SHP77 (cell line): ENCODE measurements at places on chromosomes 5 and 9.
A peak's percentile ranks its signal among the peaks of the same experiment; 100 is the strongest.

GRCh38 chr5:95817430-95817829, 5.1 kb downstream of the GLRX start:
- no peak for DNase-seq

- DNase-seq = no peak
Measured at GRCh38 chr5:51203598-51203997, 179.7 kb upstream of the ISL1 start.

DNA sequence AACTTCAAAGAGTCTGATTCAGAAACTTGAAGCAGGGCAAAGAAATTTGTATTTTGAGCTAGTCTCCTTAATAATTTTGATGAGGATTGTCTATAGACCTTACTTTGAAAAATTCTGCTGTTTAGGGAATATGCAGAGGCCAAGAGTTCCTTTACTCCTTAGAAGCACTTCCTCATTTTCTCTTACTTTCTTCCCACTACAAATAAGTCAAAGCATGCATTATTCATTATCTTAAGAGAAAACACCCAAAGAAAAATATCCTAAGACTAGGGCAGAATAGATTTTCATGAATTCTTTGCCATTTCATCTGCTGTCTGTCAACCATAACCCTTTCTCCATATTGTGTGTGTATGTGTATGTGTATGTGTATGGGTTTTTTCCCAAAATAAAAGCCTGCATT, 307.9 kb downstream of the KCTD16 start:
- DNase-seq = no peak

DNA sequence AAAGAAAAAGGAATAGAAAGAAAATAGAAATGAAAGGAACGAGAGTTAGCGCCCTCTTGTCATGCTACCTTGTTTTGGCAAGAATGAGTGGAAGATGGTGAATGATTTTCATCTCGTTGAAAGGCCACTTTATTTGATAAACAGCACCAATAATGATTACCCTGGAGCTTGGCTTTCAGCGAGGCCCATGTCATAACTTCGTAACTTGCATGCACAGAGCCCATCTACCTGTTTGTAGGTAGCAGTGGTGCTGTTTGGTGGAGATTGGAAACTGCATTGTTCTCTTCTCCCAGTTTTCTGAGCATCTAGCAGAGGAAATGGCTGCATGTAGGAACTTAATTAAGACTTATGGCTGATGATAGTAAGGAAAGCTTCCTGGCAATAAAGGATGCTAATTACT, 59.3 kb downstream of the NPR3 start:
- DNase-seq = no peak

DNA sequence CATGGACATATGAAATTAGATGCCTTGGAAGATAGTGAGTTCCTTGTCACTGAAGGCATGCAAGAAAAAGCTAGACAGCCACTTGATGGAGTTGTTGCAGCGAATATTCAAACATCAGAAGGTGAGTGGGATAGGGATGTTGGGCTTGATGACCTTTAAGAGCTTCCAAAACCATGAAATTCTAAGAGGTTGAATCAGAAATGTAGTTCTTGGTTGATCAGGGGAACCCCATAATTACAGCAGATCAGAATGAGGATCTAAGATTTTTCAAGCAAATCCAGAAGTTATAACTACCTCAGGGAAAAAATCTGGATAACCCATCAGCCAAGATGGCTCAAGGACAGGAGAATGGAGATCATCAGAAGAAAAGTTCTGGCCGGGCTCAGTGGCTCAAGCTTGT, 244.3 kb upstream of the NR4A3 start:
- no peak for DNase-seq

- DNase-seq = no peak
Measured at GRCh38 chr9:130936285-130937117, 2.5 kb downstream of the FIBCD1 start.

DNA sequence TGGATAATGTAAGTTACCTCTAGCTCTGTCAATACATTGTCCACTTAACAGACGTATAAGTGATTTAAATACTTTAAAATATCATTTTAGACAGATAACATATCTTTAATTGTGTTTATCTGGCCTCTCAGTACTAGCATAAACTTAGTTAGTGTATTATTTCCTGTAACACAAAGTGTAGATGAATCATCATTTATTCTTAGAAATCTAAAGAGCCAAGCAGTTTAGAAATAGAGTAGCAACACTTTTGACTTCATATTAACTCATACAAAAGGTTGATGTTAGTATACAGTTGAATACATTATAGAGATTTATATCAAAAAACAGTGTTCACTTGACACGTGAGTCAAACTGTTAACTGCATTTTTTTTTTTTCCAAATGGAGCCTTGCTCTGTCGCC, 18.0 kb downstream of the NCBP1 start:
- DNase-seq = no peak

DNA sequence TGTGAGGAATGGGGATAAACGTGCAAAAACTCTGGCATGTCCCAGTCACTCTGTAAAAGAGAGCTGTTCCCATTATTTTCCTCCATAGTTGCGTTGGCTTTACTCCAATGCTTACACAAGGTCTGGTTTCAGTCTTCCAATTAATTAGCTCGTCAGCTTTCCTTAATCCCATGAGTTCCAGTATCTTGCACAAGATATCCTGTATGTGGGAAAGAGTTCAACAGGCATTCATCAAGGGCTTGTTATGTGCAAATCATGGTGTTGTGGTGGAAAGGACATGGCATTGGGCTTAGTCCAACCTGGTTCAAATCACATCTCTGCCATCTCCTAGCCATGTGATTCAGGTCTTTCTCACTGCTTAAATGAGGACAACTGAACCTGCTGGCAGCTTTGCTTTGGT, 77.5 kb upstream of the PANK3 start:
- DNase-seq = no peak

DNA sequence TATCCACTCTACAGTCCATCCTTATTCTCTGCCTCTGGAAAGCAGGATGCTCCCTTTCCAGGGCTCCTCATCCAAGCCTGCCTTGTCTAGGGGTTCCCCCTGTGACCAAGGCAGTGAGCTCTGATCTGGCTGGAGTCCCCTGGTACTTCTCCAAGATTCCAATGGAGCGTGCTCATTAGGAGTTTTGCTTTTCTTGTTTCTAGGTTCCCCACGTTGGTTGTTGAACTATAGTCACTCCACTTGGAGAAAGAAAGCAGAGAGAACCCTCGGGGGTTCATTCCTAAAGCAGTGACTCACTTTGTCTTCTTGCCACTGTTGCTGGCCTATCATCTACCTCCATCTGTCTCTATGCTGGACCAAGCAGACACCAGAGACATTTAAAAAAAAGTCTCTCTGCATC, 192.6 kb downstream of the TLE4 start:
- no peak for DNase-seq

GRCh38 chr9:114805670-114806525, at the start of gene TNFSF15:
Gene TNFSF15 (minus strand): TSS chr9:114806039. CDS start chr9:114806012, 27 bp downstream.
- DNase-seq = peak; percentile 65

GRCh38 chr5:83036991-83037575, 40.1 kb downstream of the TMEM167A start:
- no peak for DNase-seq

- DNase-seq = no peak
Measured at GRCh38 chr9:84597131-84597530, 72.4 kb upstream of the NTRK2 start.

- peak; percentile 95 for DNase-seq
Measured at GRCh38 chr5:172437445-172438318, 16.6 kb downstream of the SH3PXD2B start.

- DNase-seq = no peak
Measured at GRCh38 chr5:34742061-34742460, 85.9 kb downstream of the RAI14 start.

GRCh38 chr9:137280474-137281344, 3.2 kb downstream of the TOR4A start:
- no peak for DNase-seq

DNA sequence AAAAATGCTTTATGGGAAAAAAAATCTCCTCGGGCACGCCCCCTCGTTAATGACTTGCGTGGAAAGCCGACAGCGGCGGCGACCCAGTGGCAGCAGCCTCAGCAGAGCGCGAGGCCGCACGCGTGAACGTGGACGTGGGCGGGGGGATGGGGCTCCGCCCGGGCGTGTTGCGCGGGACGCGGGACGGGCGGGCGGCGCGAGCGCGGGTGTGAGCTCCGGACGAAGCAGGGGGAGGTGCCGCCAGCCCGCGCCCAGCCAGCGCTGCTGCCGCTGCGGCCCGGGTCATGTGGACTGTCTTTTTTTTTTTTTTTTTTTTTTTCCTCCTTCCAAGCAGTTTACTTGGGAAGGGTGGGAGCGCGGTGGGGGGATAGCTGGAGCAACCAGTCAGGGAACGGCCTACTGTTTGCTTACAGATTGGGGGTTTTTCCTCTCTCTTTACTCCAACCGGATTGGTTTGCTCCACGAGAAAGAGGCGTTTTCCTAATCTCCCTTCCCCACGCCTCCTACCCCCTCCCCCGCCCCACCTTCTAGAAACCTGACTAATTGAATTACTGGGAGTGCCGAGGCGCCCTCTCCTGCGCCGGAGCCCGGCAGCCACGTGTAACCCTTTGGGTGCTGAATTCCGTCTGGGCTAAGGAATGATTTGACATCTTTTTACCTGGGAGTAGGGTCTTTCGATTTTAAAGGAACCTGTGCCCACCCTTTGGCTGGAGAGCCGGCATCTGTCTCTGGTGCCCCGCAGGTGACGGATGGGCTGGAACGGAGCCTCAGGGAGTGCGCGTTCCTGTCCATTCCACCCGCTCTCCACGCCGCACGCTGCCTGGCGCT, 1.7 kb upstream of the EFNA5 start:
- DNase-seq = peak; percentile 94

DNA sequence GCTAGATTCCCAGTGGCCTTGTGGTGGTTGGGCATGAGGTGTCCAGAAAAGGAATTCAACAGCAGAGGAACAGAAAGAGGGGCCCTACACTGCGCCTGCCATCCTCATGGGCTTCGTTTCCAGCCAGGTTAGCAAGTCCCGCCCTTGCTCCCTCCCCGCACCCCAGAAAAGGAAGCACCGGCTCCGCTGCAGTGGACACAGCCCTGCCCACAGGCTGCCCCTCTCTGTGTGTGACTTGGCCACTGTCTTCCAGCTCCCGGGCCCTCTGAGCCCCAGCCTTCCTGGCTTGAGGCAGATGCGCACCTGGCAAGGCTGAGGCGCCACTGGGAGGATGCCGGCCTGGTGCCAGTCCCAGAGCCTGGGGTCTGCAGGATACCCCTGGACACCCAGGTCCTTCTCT, 305.0 kb upstream of the IRX4 start:
- DNase-seq = no peak

- DNase-seq = no peak
Measured at GRCh38 chr9:109156708-109157107, 10.3 kb downstream of the FRRS1L start.

DNA sequence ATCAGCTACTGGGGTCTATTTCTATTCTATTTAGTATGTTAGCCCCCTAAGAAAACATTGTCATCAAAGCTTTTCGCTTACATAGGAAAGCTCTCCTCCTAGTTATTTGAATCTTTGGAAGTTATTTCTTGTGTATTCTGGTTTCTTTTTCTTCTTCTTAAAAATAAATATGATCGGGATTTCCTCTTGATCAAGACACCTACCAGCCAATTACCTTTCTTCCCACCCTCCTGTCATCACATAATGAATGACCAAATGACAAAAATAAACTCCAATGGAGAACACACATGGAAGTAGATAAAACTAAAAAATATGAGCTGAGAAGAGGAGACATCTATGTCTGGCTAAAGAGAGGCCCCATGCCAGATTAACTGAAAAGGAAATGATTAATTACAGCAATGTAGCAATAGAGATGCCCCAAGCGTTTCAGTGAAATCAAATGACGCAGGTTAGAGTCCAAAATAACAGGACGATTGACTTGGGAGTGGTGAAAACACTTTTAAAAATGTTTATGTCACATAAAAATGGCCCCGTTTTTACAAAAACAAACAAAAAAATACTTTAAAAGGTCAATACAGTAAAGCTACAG, 59.5 kb upstream of the PCSK1 start:
- DNase-seq = no peak

DNA sequence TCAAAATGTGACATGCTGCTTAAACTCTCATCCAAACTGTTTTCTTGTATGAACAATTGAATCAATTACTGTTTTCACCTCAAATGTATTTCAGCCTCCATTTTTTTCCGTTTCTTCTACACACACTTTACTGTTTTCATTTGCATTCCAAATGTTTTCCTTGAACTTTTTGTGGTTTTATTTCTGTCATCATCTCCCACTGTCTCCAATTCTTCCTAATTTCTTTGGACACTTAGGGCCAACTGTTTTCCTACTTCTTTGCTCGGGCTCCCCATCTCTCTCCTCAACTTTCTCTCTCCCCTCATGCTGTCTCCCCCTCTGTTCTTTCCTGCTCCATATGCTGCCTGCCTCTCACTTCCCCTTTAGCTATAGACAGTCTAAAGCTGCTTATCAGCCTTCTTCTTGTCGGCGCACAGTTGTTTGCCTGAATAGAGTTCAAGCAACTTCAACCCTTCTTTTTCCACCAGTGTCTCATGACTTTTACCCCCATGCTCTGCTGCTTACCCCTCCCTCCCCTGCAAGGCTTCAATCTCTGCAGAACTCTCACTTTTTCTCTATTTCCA, 443.4 kb downstream of the DTWD2 start:
- no peak for DNase-seq
